ENCODE measurements at places on chromosomes 2 and 18.

DNA sequence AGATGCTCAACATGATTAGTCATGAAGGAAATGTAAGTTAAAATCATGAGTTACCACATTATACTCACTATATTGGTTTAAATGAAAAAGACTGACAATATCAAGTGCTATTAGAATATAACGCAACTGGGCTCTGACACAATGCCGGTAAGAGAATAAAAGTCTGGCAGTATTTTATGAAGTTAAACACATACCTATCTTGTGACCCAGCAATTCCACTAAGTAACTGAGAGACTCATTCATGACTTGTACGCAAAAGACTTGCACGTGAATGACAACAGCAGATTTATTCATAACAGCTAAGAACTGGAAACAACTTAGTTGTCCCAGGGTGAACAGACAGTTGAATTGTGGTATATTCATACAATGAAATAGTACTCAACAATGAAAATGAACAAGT is 342.1 kb downstream of the SLC4A3 start:
- DNase-seq, result no peak

- no peak for DNase-seq
Measured at GRCh38 chr2:195830968-195831950, 174.2 kb downstream of the SLC39A10 start.

DNA sequence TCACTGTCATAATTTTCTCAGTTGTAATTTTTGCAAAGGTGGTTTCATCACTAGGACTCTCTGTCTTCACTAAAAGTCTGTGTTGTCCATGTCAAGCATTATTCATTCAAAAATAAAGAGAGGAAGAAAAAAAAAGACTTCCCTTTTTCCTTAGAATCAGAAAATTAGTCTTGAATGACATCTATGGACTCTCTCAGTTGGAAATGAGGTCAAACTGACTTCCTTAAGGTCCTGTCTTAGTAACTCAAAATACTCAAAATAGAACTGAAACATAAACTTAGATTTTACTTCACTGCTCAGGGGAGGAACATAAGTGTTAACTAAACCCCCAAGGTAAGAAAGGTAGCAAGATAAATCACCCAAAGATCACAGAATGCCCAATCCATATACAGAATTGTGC is 2.2 kb upstream of the ZNF407 start:
- DNase-seq, result no peak

GRCh38 chr2:121235542-121235941 is 49.5 kb downstream of the TFCP2L1 start:
- no peak for DNase-seq

GRCh38 chr18:57931038-57931437 is 113.0 kb upstream of the NEDD4L start:
- no peak for DNase-seq

- DNase-seq, result no peak
Measured at GRCh38 chr18:44465381-44465841, 215.3 kb upstream of the SETBP1 start.

- DNase-seq, result no peak
Measured at GRCh38 chr2:64586054-64586453, 61.9 kb downstream of the AFTPH start.

- no peak for DNase-seq
Measured at GRCh38 chr18:77478646-77479442, 229.2 kb downstream of the GALR1 start.

DNA sequence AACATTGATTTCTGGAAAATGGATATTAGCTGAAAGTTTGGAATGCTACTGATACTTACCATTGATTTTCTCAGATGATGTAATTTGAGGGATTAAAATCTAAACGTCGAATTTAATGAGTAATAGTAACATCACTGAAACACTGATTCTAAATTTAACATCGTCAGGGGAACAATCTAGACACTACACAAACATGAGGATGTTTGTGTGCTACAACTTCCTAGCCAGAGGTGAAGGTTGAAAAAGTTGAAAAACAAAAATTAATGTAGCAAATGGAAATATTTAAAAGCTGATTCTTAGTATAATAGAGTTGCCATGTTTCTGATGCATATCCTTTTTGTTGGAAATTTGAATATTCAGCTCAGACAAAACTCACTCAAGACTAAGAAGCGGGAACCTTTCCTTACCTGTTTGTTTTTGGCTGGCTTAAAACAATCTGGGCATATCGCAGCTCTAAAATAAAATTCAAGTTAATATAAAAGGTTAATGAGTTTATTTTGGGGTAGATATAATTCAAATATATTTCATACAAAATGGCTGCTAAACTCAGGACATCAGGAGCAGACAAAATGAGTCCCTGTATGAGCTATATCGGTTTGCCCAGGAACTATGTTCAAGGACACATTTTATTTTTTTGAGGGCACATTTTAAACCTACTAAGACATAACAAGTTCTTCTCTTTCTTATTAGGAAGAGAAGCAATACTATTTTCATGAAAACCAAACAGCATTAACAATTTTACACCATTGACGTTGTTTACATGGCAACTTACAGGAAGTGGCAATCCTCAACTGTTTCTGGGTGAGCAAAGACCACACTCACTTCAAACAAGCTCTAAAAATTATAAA is 52.6 kb upstream of the PEX13 start:
- no peak for DNase-seq

Measured in stimulated activated CD4-positive, alpha-beta T cell treated with anti-CD3 and anti-CD28 coated beads, Interleukin-15, amount 100 ng/mL, for 1 hour (primary cell).